ENCODE measurements at places on chromosomes 16 and 17.

- DNase-seq = no peak
Observed at GRCh38 chr17:78399693-78400144, 21.3 kb downstream of the PGS1 start.

DNA sequence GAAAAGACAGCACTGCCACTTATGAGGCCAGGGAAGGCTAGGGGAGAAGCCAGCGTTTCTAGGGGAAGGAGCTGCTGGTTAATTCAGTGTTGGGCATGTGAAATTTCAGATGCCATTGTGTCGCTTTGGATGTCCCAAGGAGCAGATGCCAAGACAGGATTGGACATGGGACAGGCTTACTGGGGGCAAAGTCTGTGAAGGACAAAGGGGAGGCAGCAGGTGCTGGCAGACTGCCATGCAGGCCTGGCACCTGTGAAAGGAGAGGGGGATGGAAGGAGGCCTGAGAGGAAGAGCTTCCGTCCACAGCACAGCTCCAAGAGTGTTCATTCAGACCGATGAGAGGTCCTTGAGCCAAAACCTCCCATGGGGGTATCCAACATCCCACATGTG, 255.5 kb upstream of the RPL38 start:
- DNase-seq = no peak

GRCh38 chr17:332023-332422, 20.6 kb downstream of the RPH3AL start:
- DNase-seq = no peak

GRCh38 chr17:49798182-49798581, 9.7 kb downstream of the KAT7 start:
- DNase-seq = no peak

DNA sequence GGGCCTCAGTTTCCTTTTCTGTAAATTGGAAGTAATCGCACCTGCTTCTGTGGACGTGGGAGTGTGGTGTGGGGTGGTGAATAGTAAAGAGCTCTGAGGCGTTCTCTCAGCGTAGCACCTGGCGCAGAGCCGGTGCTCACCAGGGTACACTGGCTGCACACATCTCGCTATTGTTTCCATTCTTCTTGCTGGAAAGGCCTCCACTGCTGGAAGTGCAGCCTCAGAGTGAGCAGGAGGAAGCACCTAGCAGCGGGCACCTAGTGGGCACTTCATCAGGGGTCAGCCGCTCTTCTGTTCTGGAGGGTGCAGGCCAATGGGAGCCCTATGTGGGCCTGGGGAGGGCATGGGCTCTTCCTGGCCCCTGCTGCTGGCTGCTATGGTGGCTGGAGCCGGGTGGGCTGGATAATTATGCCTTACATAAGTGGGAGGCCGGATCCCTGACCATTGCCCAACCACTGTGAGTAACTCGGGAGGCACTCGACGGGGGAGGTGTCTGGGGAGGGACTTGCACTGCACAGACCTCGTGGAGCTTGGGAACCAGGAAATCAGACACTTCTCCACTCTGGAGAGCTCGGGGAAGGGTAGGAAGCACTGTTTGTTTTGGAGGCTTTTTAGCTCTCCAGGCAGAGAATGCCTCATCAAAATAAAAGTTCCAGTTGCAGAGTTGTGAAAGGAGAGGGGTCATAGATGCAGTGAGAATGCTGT, 1.7 kb downstream of the MAP2K3 start:
- DNase-seq = peak; percentile 93

DNA sequence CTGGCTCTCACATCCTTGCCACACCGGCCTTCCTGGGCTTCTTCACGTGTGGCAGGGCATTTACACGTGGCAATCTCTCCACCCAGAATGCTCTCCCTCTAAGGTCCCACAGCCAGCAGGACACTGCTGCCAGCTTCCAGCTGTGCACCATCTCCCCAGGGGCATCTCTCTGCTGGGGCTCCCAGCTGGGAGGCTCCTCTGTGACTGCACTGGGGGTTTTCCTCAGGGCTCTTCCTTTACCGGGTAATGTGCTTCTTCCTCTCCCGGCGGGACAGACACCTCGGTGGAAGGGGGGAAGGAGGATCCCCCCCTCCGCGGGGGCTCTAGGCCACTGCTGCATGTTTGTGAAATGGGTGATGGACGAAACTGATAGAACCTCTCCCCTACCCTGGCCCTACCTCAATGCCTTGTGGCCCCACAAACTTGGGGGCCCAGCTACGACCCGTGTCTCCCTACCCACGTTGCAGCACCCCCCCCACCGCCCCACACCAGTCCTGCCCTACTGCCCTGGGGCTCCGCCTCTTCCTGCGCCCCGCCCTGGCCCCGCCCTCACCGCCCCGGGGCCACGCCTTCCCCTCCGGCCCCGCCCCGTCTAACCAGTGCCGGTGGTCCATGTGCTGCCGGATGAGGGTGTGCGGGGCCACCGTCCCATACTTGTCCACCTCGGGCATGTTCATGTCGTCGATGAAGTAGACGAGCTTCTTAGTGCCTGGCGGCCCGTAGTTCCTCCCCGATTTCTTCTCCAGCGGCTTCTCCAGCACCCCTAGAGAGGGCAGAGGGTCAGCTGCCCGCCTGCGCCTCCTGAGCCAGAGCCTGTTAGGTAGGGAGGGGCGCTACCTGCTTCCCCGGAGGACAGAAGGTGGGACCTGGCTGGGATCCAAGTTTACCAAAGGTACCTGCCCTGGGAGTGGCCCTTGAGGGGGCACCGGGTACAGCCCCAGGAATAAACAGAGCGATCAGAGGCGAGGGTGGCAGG, 92.6 kb downstream of the DNAH17 start:
- DNase-seq = peak; percentile 61

DNA sequence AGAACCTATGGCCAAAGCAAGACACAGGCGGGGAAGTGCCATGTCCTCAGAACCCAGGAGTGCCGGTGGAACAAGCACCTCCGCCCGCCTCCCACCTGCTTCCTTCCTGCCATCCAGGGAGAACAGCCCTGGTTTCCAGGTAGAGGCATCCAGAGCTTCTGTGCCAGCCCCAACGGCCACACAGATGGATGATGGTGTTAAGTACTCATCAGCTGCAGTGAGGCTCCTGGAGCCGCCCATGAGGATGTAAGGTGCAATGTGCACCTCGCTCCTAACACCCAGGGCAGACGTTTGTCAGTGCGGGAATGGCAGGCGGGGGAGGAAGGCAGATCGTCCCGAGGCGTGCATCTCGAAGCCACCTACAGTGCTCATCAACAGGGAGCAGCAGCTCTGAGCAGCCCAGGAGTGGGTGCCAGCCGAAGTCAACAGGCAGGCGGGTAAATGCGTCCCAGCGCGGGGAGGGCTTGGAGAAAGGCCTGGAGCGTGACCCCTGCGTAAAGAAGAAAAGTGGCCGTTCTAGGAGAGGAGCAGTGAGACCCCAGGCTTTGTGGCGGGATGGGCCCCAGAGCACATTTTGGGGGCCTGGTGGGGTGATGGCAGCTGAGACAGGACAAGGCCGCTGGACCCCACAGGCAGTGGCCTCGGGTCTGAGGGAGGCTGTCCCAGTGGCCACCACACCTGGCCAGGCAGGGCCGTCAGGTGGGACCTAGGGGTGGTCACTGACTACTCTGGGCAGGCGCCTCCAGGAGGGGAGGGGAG, 46.1 kb upstream of the ACSF3 start:
- DNase-seq = no peak

- no peak for DNase-seq
Observed at GRCh38 chr16:61654962-61655361, 381.3 kb downstream of the CDH8 start.

GRCh38 chr16:85391769-85392583, 221.1 kb upstream of the GSE1 start:
- DNase-seq = peak; percentile 69

DNA sequence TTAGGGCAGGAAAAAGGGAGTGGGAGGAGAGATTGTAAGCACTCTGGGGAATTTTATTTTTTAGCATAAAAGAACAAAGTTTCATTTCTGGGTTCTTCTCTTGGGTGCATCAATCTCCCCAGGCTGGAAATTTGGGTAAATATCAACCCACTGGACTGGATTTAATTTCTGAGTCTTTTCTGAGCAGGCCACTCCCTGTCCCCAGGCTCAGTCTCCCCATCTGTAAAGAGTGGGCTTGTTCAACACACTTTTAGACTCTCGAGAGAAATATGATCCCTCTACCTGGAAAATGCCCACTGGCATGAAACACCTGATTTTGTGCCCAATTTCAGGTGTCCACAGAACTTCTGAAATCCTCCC, 617 bp upstream of the VTN start:
- DNase-seq = no peak

DNA sequence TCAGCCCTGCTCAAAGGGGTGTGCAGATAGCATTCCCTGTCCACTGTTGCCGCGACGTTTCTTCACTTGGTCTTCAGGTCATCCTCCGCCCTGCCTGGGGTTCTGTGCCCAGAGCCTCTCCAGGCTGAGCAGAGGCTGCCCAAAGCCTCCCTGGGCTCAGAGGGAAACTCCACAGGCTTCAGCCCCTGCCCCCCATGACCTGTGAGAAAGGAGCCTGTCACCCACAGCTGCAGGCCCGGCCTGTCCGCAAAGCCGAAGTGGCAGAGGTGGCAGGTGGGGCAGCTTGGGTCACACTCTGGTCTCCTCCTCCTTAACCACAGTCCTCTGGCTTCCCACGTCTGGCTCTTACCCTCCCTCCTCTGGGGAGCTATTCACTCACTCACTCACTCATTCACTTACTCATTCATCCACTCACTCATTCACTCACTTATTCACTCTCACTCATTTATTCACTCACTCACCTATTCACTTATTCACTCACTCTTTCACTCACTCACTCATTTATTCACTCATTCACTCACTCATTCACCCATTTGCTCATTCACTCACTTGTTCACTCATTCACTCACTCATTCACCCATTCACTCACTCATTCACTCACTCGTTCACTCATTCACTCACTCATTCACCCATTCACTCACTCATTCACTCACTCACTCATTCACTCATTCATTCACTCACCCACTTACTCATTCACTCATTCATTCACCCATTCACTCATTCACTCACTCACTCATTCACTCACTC, 7.1 kb upstream of the CPSF4L start:
- no peak for DNase-seq

DNA sequence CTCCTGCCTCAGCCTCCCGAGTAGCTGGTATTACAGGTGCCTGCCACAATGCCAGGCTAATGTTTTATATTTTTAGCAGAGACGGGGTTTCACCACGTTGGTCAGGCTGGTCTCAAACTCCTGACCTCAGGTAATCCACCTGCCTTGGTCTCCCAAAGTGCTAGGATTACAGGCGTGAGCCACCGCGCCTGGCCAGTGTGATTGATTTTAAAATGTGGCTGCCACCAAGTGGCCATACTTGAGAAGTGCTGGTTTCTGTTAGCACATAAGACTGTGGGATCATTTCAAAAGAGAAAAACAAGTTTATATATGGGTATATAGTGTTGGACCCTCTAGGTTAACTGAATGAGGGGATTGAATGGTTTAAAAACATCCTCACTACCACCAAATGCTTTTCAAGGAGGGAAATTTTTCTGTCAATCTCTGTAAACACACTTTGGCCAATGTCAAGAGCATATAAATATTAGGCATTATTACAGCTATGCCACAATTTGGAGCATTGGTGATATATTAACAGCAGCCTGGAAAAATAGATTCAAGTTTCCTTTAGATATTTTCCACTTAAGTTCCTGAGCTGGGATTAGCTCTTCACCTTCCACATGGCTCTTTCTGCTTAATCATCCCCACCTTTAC, 13.5 kb upstream of the DHRS13 start:
- peak; percentile 81 for DNase-seq

GRCh38 chr16:17972460-17972943, 364.0 kb downstream of the NPIPA8 start:
- DNase-seq = no peak

DNA sequence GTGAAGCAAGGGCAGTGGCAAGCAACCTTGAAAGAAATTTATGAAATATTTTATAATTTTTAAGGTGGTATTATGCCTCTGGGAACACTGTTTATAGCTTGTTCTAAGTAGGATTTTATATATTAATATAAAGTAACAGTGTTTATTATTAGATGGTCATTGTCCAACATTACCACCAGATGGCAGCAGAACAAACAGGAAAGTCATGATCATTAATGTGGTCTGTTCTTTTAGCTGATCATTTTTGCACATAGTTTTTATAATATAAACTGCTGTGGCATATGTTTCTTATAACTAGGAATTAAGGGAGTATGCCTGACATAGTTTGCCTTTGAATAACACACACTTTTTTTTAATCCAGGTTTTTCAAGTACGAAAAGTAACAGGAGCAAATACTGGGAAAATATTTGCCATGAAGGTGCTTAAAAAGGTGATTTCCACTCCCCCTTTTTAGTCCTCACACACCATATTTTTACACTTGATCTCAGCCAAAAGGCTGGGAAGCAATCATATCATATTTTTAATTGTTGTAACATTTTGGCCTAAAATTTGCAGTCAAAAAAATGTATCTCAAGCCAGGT, 21.4 kb downstream of the RPS6KB1 start:
- no peak for DNase-seq

DNA sequence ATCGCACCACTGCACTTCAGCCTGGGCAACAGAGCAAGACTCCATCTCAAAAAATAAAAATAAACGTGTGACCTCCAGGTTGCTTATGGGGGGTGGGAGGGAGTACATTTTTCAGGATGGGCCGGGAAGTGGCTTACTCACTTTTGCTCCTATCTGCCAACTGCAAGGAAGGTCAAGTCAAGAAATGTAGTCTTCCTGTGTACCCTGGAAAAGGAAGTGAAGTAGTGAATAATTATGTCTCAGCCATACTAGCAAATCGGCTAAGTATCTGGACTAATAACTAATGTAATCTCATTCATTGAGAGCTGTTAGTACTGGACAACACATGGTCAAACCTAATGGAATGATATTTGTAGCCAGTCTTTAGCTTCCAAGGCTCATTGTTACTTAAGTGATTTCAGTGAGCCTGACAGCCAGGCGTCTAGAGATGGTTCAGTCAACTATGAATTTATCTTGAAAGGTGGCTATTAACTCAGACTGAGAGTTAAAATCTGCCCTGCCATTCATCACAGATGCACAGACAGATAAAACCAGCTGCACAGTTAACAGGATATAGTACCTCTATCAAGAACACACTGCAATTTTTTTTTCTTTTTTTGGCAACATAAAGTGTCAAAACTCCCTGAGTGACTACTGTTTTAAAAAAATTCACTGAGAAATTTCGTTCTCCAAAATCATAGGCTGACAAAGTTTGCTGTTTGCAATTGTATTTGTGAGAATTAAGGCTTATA, 3.7 kb upstream of the TACO1 start:
- DNase-seq = no peak

- no peak for DNase-seq
Observed at GRCh38 chr16:6714510-6714909, 618.1 kb upstream of the RBFOX1 start.

- no peak for DNase-seq
Observed at GRCh38 chr17:2123375-2124251, 68.7 kb downstream of the HIC1 start.

- no peak for DNase-seq
Observed at GRCh38 chr16:35516551-35516950, 2057.1 kb downstream of the TP53TG3F start.

GRCh38 chr17:752620-753219, 656 bp upstream of the GEMIN4 start:
- peak; percentile 36 for DNase-seq

- no peak for DNase-seq
Observed at GRCh38 chr17:62135742-62136141, 70.7 kb upstream of the MED13 start.

Data from Peyer's patch (tissue), 4 donors.